ENCODE measurements at places on chromosomes 13 and 19.

DNA sequence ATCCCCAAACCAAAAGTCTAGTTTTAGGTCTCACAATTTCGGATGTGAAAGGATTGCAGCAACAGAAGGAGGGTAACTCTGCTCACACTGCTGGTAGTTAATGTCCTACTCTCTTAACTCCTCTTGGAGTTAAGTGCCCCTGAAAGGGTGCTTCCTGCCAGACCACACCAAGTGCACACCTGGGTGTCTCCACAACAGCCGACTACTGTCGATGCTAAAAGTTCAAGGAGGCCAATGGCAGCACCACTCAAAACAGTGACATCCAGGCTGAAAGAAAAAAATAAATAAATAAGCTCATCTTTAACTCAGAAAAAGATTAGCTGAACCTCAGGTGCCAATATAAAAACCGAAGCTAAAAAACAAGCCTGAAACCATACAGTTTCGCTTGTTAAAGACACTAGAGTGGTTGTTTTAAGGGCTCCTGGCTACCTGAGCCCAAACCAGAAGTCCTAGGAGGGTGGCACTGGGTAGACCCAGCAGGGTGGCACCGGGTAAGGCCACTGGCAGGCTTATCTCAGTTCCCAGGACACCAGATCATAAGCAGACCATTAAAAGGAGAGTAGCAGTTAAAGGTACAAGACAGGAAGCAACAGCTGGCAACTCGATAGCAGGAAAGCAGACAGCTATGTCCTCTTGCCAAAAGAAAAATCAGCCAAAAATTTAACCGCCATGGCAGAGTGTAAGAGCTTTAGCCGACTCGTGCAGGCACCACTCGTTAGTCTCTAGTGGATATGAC, 39.3 kb downstream of the BRD4 start:
- peak; percentile 57 for DNase-seq

- no peak for DNase-seq
These were observed 12.5 kb downstream of the ZNF611 start for GRCh38 chr19:52722062-52723003.

- no peak for DNase-seq
These were observed 10.0 kb downstream of the NFIX start for GRCh38 chr19:13005253-13005652.

DNA sequence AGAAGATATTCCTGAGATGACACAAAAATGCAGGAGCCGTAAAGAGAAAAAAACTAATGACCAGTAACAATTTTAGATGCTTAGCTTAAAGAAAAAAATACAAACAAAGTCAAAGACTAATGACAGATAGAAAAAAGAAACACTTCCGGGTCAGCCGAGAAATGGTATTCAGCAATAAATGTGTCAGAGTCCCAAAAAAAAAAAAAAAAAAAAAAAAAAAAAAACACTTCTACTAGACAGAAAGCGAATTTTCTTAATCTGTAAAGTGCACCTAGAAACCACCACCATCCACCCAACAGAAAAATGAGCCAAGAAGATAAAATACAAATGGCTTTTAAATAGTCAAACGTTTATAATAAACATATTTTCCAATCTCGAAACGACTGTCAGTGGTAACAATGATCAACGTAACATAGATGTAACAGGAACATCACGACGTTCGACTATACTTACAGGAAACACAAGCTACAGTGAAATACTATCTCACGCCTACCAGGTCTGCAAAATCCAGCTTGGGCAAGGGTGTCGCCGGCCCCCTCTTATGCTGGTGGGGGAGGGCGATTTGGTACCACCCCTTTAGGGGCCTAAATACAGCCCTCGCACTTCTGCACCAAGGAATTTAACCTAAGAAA, 10.6 kb downstream of the ABHD17A start:
- peak; percentile 26 for DNase-seq

DNA sequence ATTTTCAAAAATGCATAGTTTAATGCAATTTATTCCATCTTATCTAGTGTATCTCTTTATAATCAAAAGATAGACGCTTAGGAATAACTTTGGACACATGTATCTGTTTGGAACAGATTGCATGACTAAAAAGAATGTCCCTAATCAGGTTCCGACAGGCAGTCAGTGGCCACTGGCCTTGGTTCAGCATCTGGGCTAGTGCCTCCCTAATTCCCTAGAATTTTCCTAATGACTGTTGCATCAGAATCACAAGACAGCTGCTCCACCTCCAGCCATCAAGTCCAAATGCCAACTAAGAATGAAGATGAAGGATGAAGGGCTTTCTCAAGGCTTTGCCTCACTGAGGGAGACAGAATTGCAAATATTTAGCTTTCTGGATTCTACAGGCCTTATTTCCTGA, 173.8 kb downstream of the EFNB2 start:
- DNase-seq: no peak

DNA sequence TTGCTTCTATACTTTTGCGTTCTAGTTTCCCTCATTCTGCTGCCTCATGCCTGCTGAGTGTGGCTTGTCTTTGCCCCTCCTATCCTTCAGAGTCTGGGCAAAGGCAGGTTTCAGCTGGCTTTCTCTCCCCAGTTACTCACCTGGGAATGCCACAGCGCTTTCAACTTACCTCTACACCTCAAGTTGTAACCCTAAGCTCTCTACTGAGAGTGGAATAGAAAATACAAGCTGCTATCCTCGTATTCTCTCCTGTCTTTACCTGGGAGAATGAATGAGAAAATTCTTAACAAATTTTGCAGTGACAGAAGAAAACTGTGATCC, 316.3 kb upstream of the KLF12 start:
- DNase-seq: no peak

- DNase-seq: no peak
These were observed 36.3 kb downstream of the MCF2L start for GRCh38 chr13:113005076-113005865.

- no peak for DNase-seq
These were observed 2435.9 kb upstream of the PCDH20 start for GRCh38 chr13:63851526-63851925.

All from NCI-H2081 (cell line).